Non-pigmented ciliary epithelial cell (primary cell): ENCODE measurements at places on chromosomes 2 and 18.

DNA sequence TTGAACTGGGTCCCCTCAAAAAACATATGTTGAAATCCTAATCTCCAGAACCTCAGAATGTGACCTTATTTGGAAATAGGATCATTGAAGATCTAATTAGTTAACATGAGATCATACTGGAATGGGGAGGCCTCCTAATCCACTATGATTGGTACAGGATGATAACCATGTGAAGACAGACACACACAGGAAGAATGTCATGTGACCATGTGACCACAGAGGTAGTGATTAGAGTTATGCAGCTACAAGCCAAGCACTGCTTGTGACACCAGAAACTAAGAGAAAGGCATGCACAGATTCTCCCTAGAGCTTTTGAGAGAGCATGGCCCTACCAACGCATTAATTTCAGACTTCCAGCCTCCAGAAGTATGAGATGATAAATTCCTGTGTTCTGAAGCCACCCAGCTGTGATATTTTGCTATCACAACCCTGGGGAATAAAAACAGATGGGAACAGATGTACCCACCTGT lies 47.0 kb upstream of the TGIF1 start:
- no peak for DNase-seq

DNA sequence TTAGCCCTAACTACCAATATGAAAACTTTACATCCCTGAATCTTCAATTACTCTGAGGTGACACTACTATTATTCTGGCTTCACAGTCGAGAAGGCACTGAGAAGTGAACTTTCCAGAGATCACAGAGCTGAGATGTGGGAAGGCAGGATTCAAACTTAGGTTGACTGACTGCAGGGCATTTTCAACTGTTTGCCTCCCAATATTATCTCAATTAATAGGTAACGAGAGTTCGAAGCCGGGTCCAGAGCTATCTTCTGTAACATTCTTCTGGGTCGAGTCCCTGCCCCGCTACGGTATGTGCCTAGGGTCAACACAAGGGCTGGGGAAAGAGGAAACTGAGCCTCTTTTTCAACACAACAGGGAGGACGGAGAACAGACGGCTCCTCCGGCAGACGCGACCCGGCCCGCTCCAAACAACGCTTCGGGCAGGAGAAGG lies 740 bp downstream of the CHMP3 start:
- no peak for DNase-seq

DNA sequence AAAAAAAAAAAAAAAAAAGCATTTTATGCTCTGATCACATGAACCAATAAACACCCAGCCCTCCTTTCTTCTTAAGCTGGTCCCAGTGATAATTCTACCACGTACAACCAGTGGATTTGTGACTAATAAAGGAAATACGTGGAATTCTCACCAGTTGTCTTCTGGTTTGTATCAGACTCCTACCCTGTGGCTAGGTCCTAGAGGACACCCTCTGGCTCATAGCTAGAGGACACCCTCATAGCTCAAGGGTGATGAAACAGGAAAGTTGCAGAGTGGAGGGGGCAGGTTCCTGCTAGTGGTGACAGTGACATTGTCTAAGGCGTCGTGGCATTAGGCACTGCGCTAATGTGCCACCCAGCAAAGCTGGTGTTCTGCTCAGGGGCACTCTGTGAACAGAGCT lies 167.8 kb downstream of the BCL11A start:
- no peak for DNase-seq

DNA sequence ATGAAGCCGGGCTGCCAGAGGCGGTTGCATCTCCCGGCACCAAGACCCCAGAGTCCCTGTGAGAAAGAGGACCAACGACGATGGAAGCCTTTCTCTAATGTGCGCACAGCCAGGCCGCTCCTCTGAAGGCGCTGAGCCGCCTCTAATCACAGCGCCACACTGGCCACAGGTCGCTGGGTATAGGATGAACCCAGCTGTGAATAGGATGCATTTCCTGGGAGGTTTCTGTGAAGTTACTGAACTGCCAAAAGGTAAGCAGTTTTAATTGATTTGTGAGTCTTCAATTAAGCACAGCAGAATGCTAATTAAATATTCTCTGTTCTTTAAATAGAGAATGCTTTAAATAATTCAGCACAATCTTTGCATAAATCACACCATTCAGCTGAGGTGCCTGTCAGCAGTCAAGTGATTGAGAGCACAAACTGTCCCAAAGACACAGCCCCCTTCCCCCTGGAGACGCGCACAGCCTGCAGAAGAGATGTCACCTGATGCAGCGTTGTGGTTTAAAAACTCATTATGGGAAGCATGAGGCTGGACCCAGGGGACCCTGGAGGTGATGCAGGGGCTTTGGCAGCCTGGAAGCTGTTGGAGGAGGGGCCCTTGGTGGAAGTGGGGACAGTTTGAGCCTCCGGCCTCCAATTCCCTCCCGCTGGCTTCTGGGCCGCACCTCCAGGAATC lies 98.1 kb downstream of the RTP5 start:
- DNase-seq = no peak

DNA sequence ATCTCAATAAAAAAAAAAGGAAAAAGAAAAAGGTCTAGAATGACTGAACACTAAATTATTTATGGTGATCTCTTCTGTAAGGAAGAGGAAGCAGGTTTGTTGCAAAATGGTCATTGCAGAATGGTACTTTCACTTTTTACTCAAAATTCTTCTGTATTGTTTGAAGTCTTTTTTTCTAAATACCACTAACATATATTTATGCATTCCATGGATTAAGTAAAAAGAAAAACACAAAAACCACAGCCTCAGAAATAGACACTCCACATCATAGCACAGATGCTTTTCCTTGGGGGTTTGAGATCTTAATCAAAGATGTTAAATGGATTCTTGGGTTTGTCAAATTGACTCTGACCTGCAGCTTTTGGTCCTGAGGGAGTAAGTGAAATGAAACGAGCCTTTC lies 47.4 kb downstream of the RHOB start:
- no peak for DNase-seq

DNA sequence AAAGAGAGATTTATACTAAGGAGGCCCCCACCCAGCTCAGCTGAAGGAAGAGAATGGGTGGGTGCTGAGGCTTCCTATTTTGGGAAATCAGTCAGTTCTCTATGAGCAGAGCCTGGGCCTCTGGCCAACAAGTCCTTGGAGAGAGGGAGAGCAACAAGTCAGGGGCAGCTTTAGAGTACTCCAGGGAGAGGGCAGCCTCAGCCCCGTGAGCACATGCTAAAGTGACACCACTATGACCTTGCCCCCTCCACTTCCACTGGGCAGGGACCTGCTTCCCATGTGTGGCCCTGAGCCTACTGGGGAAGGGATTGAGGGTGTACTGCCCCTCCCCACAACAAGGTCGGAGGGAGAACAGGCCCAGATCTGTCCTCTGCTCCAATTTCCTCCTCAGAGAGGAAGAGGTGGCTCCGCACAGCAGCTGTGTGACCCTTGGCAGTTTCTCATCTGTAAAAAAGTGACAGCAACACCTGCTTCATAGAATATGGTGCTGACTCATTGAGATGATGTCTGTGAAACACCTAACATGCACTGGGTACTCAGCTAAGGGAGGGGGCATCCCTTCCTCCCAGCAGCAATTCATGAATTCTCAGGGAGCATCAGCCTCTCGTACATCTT lies 72.9 kb downstream of the CLHC1 start:
- no peak for DNase-seq

DNA sequence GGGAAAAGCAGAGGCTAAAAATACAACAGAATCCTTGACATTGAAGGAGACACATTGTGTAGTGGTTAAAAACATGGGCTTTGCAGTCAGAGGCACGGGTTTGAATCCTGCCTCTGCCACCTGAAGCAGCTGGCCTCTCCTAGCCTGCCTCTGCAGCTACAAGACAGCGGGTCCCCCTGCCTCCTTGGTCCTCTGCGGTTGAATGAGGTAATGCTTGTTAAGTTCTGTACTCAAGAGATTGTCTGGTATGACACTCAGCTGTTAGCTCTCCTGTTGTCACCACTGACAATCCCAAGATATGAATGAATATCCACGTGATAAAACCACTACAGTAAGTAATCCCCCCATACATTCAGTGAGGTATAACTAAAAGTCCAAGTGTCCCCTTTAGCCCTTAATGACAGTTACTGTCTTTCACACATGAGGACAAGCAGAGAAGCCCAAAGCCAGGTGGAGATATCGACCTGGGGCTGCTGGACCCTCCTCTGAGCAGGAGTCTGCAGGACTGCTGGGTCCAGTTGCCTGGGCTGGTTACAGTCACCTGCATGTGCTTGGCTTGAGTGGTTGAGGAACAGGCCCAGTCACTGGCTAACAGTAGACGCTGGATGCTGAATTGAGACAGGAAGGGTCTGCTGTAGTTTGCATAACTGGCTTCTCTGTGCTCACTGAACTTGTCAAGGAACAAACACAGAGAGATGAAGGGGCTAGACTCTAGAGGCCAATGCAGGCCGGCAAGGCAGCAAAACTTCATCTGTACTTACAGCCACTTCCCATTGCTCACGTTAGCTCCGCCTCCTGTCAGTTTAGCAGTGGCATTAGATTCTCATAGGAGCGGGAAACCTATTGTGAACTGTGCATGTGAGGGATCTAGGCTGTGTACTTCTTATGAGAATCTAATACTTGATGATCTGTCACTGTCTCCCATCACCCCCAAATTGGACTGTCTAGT lies 85.5 kb downstream of the TGFA start:
- DNase-seq = no peak

GRCh38 chr2:197108758-197109157 lies 182.3 kb upstream of the PGAP1 start:
- DNase-seq = no peak

DNA sequence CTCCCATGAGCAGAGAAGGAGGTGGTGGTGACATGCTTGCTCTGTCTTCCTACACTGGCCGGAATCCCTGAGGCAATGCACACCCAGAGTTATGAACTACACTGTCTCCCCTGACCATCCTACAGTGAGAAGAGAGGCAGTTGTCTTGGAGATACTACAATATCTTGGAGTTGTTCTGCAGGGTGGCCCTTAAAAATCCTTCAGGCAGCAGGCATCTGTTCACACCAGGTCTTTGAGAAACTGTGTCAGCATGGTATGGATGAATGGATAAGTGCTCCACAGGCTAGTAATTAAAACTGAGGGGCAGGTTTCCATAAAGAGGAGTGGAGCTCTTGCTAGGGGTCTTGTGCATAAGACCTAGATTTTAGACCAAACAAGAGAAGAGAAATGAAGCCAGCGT lies 223.7 kb upstream of the COPS8 start:
- DNase-seq = no peak

GRCh38 chr2:44839771-44840502 lies 101.6 kb upstream of the SIX3 start:
- no peak for DNase-seq

- no peak for DNase-seq
Observed at GRCh38 chr2:189298038-189298437, 118.5 kb upstream of the COL5A2 start.

DNA sequence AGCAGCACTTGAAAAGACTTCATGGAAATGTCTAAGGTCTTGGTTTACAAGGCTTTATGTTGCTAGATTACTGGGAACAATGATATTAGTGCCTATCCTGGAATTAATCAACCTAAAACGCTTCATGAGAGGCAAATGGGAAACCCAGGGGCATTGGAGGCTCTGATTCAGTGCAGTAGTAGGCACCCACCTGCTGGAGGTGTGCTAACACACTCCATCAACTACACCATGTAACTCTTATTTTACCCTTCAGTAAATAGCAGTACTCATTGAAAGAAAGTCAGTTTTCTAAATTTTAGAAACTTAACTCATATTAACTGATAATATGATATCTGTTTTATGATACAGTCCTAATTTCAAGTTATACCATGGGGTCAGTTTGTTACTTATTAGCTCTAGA lies 17.4 kb upstream of the HNRNPA3 start:
- no peak for DNase-seq
